ENCODE measurements at places on chromosomes 11 and 22.

DNA sequence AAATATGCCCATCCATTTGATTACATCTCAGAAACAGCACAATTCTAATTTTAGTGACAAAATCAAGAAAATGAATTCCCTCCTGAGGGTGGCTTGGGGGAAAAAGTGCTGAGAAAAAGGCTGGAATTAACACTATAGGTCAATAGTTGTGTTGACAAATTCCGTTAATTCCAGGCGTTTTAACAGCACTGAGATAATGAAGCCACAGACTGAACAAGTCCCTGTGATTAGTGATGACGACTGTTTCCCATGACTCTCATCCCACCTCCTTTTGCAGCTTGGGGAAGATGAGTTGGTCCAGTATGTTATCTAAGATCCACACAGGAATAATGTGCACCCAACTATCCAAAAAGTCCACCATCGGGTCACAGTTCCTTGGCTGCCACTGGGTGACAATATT lies 12.8 kb downstream of the SRRD start:
- no peak for DNase-seq

- no peak for DNase-seq
Observed at GRCh38 chr22:41856469-41856868, 23.6 kb downstream of the SREBF2 start.

DNA sequence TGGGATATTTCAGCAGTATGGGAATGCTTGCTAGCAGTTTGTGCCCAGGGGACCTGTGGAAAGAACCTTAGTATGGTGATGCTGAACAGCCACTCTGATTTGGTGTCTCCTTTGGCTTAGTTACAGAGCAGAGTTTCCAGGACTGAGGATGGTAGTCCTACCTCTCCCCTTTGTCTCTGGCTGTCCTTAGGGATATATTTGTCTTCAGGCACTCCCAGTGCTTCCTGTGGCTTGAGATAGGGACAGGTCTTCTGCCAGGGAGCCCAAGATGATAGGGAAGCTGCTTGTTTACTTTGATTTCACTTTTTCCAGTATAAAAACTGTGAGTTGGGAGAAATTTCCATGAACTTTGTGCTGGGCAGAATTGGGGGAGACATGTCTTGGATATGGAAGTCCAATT lies 28.2 kb downstream of the ANKRD42 start:
- no peak for DNase-seq

GRCh38 chr11:129590753-129591475 lies 215.3 kb downstream of the BARX2 start:
- no peak for DNase-seq

DNA sequence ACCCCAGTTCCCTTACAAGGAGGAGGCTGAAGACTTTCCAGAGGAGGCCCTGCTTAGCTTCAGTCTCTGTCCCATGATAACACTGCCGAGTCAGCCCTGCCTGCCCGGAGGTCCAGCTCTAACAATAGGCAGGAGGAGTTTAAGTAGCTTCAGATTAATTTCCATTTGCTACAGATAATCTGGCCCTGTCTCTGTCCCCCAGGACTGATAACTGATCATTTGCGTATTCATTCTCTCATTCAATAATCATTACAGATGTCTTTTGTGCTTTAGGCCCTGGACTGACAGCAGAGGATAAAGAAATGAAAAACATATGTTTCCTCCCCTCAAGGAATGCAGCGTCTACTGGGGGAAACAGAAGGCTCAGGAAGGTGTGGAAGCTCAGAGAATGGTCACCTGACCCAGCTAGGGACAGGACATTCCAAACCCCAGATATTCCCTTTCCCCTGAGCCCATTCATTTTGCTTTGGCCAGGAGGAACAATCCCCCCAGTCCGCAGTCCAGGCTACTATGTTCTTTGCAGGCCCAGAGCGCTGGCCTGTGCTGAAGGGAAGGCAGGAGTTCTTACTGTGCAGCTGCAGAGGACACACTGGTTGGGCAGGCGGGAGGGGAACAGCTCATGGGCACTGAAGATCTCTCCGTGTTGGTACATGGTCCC lies 20.8 kb downstream of the CHRDL2 start:
- no peak for DNase-seq

GRCh38 chr11:116842909-116843308 lies 5.5 kb upstream of the APOA1 start:
- DNase-seq = no peak

DNA sequence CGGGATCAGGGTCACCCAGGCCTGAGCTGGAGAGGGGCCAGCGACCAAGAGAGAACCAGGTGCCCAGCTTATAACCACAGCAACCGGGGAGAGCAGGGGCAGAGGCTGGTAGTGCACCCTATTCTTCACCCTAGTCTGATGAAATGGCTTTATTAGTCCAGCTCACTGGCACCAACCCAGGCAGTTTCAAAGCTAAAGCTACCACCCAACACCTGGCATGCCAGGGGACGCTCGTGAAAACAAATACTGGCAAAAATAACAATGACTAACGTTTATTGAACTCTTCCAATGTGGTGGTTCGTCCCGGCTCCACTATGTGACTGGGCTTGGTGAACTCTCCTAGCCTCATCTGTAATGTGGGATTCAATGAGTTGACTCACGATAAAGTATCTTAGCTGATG lies 30.6 kb downstream of the SCGB1A1 start:
- no peak for DNase-seq

GRCh38 chr11:44421090-44421675 lies 111.2 kb upstream of the ALX4 start:
- no peak for DNase-seq

DNA sequence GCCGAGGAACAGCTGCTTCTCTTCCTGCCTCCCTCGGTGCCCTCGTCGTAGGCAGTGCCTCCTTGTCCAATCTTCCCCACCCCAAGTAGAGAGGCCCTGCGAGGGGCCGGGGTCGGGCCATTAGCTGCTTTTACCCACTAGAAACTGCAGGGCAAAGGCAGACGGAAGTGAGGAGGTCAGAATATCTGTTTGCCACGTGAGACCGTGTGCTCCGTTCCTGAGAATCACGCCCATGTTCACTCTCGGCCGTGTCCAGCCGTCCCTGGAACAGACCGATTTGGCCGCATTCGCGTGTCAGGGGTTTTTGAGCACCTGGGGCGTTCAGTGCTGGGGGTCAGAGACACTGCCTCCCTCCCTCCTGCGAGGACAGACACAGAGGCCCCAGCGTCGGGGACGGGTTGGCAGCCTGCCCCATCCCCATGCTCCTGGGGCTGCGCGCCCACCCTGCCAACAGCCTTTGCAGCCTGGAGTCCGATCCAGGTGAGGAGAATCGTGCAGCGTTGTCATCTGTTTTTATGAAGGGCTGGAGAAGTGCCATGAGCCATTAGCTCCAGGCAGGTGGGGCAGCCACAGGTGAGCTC lies 982.2 kb downstream of the BRD1 start:
- DNase-seq = no peak

GRCh38 chr22:40728731-40729189 lies 49.5 kb downstream of the MCHR1 start:
- DNase-seq = peak; percentile 87

DNA sequence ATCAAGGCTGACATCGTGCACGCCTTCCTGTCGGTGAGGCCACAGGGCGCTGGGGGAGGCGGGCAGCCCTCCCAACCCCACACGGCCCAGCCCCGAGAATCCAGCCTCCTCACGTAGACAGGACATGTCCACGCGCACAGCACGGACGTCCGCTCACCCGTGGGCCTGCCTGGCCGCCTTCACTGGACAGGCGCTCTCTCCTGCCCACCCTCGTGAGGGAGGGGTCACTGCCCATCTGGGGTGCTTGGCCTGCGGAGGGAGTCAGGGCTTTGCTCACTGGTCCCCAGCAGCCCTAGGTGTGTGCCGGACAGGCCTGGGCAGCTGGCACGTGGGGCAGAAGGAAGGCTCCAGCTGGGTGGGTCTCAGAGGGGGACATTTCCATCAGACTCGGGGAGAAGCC lies 32.0 kb downstream of the MOB2 start:
- DNase-seq = no peak

DNA sequence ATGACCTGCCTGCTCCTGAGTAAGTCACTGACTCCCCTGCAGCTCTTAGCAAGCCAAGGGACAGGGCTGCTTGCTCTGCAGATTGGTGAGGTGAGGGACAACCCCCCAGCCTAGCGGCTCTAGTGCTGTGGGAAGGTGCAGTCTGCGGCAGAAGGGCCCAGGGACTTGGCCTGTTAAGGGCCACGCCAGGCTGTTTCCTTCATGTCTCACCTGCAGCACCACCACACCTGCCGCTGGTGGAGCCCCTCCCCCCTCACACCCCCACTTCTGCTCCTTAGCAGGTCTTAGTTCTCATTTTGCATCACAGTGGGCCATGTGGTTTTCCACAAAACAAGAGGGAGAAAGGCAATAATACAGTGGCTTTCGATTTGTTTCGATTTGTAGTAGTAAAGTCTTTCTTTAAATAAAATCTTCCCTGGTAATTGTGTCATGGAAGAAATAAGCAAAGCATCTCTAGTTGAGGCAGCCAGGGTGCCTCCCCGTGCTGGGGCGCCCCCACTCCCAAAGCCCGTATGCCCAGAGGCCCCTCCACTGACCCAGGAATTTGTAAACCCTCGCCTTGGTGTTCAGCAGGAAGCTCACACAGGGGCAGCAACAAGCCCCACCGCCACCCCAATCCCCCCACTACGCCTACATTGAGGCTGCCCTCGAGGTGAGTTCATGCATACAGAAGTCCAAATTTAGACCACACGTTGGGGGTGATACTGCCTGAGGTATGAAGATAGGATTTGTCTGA lies 86.5 kb upstream of the CLDN5 start:
- DNase-seq = no peak

- DNase-seq = no peak
Observed at GRCh38 chr11:119515771-119516400, 92.9 kb upstream of the THY1 start.

Data from kidney (tissue), 22 donors.